ENCODE measurements at places on chromosomes 11 and 22. TPM values are rescaled to one million over a fixed set of nuclear protein-coding genes. Genes with fewer than 3 reads are reported as not detected.

DNA sequence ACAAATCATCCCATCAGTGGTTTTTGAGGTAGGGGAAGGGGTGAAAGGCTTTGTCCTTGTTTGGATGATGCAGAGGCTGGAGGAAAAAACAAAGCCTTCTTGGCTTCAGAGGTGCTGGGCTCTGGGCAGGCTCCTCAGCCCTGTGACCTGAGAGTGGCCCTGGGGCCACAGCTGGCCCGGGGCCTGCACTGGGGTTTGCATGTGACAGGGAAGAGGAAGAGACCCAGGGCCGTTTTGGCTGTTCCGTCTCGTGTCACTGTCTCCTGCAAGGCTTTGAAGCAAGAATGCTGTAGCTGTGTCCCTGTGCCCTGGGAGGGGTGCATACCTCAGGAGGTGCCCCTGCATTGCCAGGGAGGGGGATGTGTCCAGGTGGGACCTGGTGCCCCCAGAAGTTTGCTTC is 12.6 kb downstream of the ARHGAP8 start:
- DNase-seq: no peak
- H3K27ac ChIP-seq: no peak overlapping the region
- no peaks in the 10 kb centered on the region for H3K27me3 ChIP-seq
- no peaks in the 10 kb centered on the region for H3K4me1 ChIP-seq
- no peaks in the 10 kb centered on the region for H3K36me3 ChIP-seq

DNA sequence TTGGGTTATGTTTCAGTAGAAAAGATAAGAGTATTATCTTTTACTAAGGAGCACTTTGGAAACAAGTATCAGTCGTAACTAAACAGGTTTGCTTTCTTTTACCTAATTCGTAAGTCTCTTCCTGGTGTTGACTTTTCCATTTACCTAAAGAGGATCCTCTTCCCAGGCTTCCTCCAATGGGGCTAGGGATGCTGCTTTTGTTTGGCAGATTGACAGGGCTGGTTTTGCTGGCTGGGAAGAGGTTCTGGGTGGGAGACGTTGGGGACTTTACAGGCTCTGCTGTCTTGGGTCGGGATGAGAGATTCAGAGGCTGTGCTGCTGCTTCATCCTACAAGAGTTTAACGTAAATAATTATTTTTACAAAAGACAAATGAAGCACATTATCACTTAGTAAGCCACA is 306.7 kb downstream of the SOX6 start:
- no peak for DNase-seq
- no peaks in the 10 kb centered on the region for H3K27me3 ChIP-seq
- no peaks in the 10 kb centered on the region for H3K4me1 ChIP-seq
- no peak overlapping the region for H3K27ac ChIP-seq

GRCh38 chr22:39184586-39185577 is 32.4 kb upstream of the CBX7 start:
- peaks cover 3% of the 10 kb centered on the region for H3K4me1 ChIP-seq
- H3K27me3 ChIP-seq: no peaks in the 10 kb centered on the region

DNA sequence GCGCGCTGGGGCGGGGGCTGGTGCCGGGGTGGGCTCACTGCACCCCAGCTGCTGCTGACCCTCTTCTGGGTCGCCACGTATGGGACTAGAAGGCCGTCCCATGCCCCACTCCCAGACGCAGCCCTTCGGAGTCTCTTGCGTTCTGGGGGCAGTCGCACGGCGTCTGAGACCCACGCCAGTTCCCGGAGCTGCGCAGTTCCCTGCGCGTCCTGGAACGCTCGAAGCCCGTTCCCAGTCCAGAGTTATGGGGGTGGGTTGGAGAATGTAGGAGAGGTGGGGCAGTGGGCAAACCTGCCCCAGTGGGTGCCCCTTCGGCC is 375 bp downstream of the LAYN start:
- DNase-seq: no peak
- H3K36me3 ChIP-seq: peaks cover 19% of the 10 kb centered on the region
- H3K4me1 ChIP-seq: peaks cover 49% of the 10 kb centered on the region
- peak overlapping the region; percentile 11 for H3K27ac ChIP-seq
- peak overlapping the region; percentile 86 for H3K4me3 ChIP-seq
- H3K27me3 ChIP-seq: peaks cover 7% of the 10 kb centered on the region

GRCh38 chr11:8167796-8168195 is 1.0 kb downstream of the RIC3 start:
- no peak overlapping the region for H3K27ac ChIP-seq
- peaks cover 22% of the 10 kb centered on the region for H3K4me1 ChIP-seq
- DNase-seq: no peak
- H3K36me3 ChIP-seq: peaks cover 2% of the 10 kb centered on the region
- H3K4me3 ChIP-seq: peak overlapping the region; percentile 86

GRCh38 chr22:49433717-49434611 is 393.7 kb downstream of the BRD1 start:
- DNase-seq: no peak
- H3K27ac ChIP-seq: no peak overlapping the region
- H3K36me3 ChIP-seq: no peaks in the 10 kb centered on the region
- H3K4me3 ChIP-seq: no peak overlapping the region

SLC25A45 gene
- 25.5 TPM for total RNA-seq

TST gene
- total RNA-seq: 3.7 TPM

CEP126 gene
- total RNA-seq: 1.5 TPM

Data from activated naive CD8-positive, alpha-beta T cell treated with anti-CD3 and anti-CD28 coated beads, Interleukin-2, amount 10 ng/mL, durations not matched to agents 7 days and 5 days (primary cell).